ENCODE measurements at places on chromosomes 2 and 18.

DNA sequence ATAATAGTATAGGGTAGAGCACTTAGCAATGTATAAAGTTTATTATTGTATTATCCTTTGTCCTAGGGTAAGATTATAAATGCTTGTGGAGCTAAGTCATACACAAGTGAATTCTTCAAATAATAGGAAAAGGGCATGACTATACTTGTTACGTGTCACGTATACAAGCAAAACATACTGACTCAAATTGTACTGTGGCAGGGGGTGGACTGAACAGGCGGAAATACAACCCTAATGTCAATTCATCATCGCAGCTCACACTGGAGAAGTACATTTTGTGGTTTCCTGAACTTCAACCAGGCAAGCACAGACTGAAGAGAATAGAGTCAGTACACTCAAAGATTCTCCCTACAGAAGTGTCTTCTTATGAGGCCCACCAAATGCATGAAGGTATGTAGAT is 201.0 kb downstream of the MBD2 start:
- no peak for DNase-seq

DNA sequence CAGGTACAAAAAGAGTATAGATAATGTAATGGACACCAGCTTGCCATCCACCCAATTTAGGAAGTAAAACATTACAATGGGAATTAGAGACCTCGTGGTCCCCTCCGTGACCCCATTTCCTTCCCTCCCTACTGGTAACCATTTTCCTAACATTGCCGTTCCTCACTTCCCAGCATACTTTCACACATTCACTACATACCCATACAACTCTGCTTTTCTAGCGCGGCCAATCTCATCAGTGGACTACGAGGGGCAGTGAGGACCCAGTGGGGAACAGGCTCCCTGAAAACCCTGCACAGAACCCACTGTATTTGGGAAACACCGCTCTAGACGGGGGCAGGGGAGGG is 1.1 kb downstream of the ENOSF1 start:
- no peak for DNase-seq

DNA sequence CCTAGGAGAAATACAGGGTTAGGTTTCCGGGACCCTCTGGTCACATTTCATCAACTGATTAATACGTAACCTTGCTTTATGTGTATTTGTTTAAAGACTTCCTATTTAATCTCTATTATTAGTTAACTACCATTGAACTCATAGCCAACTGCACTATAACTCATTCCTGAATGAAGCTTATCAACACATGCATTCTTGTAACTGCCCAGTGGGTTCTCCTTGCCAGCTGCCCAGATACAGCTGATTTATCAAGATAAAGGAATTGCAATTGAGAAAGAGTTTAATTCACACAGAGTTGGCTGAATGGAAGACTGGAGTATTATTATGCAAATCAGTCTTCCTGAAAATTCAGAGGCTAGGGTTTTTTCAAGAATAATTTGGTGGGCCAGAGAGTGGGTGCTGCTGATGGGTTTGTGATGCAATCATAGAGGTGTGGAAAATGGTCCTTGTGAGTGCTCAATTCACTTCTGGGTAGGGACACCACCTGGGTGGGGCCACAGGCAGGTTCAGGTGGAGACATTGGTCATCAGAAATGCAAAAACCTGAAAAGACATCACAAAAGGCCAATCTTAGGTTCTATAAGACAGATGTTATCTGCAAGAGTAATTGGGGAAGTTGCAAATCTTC is 21.1 kb upstream of the NOSTRIN start:
- no peak for DNase-seq

DNA sequence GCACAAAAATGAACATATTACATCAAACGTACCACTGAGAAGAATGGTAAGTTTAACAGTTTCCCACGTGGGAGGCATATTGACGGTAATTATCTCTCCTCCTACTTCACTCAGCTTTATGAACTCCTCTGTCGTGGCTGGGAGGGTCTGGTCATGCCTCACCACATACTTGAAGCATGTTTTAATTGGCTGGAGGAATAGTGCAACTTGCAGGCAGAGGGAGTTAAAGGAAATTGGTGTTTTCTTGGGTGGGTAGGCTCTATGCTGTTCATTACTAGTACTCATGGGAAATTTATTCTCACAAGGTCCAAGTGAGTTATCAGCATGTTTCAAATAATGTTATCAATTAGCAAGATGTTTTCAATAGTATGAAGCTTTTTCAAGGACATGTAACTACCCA is 767.0 kb downstream of the PLCL1 start:
- DNase-seq: no peak

- DNase-seq: no peak
Observed at GRCh38 chr18:63312737-63313395, 6.7 kb downstream of the BCL2 start.

GRCh38 chr2:60512641-60513040 is 40.8 kb downstream of the BCL11A start:
- no peak for DNase-seq

DNA sequence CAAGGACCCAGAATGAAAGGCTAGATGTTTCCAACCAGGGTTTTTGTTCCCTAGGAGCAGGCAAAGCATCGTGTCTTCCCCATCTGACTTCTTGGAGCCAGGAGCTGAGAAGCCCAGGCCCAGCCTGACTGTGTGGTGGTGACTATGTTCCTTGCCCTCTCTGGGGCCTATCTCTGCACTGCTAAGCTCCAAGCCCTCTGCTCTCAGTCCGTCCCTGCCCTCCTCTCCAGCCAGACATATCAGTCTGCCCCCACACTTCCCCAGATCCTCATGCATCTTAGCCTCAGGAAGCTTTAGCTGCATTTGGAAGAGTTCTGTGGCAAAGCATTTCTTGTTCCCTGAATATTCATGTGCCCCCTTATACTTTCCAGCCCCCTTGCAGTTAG is 196.6 kb downstream of the CYP26B1 start:
- DNase-seq: no peak

DNA sequence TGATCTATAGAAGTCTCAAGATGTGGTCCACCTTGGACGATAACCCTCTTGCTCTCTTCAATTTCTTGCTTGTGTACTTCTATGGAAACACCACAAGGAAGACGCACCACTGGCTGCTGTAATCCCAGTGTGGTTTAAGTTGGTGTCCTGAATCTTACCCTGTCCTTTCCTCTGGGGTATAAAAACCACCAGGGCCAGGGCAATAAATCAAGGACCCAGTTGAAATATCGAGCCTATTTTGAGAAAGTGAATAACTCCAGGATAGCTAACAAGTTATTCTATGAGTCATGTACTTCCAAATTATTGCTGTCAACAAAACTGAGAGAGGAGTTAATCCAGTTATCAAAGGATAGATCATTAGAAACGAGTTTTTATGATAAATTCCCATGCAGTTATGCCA is 137.0 kb downstream of the RND3 start:
- DNase-seq: no peak

DNA sequence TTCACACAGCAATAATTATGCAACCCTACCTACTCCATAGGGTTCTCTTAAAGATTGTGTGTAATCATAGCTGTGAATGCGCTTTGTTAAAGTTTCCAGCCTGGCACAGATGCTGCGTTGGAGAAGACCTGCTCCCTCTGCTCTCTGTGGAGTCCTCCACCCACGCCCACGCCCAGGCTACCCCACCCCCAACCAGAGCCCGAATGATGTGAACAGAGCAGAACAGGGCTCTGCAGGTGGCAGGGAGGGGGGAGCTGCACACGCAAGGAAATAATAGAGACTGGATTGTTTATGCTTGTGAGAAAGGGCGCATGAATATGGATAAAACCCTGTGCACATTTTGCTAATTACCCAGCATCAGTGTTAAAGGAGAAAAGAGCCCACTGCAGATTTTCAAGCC is 447.5 kb downstream of the BCL11A start:
- no peak for DNase-seq

GRCh38 chr2:189579585-189580186 is 900 bp downstream of the SLC40A1 start:
- DNase-seq: no peak

GRCh38 chr18:46268671-46269070 is 164.5 kb downstream of the HAUS1 start:
- DNase-seq: no peak

- DNase-seq: no peak
Observed at GRCh38 chr18:25133879-25134278, 218.1 kb downstream of the ZNF521 start.

DNA sequence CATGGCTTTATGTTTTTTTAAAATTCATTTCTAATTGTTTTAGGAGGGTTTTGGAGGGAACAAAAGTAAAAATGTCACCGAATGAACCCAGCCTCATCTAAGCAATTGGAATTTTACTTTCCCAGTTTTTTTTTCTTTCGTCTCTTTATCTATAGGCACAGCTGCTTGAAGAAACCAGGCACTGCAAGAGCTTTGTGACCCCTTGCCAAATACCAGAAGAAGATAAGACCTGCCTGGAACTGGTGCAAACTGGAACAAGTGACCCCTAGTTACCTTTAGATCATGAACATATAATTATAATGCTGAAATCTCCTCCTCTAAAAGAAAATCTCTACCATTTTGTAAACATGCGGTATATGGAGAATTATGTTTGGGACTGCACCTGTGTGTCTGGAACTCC is 100.9 kb downstream of the TSN start:
- DNase-seq: no peak

DNA sequence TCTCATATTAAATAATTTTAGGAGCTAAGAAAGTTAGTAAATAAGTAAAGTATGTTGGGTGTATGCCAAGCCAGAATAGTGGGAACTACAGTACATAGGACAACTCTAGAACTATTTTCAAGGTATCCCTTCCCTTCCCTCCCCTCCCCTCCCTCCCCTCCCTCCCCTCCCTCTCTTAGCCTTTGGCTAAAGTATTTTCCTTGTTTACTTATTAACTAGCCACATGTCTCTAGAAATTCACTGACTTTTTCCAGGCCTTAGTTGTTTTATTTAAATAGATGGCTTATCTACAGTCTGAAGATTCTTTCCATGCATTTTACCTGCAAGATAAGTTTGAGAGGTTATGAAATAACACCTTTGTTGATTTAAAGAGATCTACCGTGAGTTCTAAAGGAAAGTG is 402.1 kb downstream of the PARD3B start:
- DNase-seq: peak; percentile 28

- DNase-seq: no peak
Observed at GRCh38 chr2:103669531-103669930, 907.7 kb downstream of the TMEM182 start.

DNA sequence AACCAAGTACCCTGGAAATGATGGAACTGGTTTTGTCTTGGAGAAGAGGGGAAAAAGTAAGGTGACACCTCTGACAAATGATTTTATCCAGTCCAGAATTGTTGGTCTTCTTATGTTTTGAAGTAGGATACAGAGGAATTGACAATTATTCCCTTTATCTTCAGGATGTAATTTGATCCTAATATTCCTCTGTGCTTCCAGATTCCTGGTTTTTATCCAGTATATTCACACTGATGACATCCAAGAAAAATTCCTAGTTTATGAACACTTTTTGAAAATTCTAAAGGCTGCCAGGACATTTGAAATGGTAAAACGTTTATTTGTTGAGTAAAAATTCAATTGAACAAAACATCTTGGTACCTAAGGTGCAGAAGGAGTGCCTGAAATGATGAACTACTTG is 22.2 kb upstream of the ETAA1 start:
- no peak for DNase-seq
